ENCODE measurements at places on chromosomes 12 and 14.

- DNase-seq, result no peak
Observed at GRCh38 chr14:59755409-59756135, 115.0 kb downstream of the RTN1 start.

DNA sequence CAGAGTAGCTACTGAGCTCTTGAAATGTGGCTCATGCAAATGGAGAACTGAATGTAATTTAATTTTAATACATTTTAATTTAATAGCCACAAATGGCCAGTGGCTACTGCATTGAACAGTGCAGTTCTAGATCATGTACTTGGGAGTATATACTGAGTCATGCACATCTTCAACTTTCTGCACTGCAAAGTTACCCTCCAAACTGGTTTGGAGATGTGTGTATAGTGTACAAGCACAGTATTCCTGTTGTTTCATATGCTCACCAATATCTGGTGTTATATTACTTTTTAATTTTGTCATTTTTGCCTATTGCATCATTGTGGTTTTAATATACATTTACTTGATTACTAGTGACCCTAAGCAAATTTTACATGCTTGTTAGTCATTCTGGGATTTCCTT is 372.8 kb downstream of the NELL2 start:
- DNase-seq, result no peak

GRCh38 chr12:8156845-8157244 is at the start of gene ZNF705A:
ZNF705A (plus strand) TSS chr12:8157015; CDS start chr12:8172626, 15,611 bp downstream.
- no peak for DNase-seq

DNA sequence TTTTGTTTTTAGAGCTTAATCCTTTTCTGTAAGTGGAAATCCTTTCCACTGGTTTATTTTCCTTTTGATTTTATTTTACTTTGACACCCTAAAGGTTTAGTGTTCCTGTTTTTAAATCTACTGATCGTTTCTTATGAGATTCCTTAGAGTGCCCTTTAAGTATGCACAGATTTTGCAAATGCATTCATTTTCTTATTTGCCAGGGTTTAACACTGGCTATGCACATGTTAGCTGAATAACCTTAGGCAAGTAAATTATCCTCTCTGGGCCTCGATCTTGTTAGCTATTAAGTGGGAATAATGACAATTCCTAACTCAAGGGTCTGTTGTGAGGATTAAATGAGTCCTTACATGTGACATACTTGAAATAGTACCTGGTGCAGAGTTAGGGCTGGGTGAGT is 136.0 kb downstream of the BICD1 start:
- no peak for DNase-seq

- no peak for DNase-seq
Observed at GRCh38 chr14:24504425-24504950, 3.6 kb downstream of the CMA1 start.

GRCh38 chr12:72295101-72295500 is 22.9 kb downstream of the TRHDE start:
- DNase-seq, result no peak

- DNase-seq, result no peak
Observed at GRCh38 chr12:105935981-105936380, 202.8 kb downstream of the NUAK1 start.

DNA sequence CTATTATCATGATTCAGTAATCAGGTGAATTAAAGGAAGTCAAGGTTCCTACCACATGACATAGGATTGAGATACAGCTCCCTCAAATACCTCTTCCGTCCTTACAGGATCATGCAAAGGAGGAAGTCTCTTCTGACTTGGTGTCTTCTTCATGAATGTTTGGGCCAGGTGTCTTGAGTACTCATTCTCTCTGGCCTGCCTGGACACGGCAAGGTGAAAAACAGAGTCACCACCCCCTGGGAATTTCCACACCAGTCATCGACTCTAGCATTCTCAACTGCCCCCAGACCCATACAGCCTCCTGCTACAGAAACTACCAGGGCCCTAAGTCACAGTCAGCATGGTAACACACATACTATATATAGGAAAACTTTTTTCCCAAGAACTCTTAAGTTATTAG is 44.9 kb upstream of the LTBP2 start:
- DNase-seq, result no peak

DNA sequence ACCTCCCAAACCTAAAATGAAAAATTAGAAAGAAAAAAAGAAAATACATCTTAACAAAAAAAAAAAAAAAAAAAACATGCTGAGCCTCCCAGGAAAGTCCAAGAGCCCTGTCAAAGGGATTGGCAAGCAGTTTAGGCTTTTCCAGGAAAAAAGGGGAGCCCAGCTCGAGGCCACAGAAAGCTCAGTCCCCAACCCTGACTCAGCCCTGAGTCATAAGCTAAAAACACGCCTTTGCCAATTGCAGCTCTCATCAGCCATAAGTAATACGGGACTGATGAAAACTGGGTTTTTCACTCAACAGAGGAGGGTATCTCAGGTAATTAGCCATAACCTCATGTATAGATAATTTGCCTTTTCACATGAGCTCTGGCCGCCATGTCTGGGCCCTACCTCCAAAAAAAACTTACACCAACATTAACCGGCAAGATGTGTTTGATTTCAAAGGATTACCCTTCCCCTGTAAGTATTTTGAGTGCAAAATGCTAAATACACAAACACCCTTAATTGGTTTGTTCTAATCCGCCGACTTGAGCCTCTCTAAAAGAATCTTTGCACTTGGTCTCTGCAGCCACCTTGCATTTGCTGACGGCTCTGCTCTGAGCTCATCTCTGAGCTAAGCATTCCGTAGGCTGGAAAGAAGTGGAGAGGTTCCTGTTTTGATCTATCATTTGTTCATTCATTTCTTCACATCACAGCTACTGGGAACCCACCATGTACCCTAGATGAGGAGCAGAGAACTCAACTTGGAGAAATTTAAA is 319.2 kb downstream of the BCL11B start:
- no peak for DNase-seq

DNA sequence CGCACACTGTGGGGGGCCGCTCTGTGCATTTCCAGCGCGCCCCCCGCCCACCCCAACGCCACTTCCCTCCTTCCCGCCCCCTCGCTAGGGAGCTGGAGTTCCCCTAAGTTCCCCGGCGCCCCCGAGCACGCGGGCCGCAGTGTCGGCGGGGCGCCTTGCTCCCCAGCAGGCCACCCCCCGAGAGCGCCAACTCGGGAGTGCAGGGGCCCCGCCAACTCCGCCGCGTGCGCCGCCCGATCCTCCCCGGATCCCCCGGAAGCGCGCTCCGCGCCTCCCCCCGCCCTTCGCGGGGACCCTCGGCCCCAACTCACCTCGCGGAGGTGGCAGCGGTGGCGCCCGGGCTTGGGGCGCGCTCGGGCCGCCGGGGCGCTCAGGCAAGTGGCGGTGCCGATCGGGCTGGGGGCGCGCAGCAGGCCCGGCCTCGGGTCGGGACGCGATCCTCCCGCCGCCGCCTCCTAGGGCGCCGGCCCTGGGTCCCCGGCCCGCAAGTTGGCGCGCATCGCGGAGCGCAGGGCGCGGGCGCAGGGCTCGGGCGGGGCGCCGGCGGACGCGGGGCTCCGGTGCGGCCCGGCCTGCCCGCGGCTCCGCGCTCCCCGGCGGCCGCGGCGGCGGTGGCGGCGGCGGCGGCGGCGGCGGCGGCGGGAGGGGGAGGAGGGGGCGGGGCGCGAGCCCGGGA is at the start of gene NCOR2:
NCOR2 (minus strand) TSS at position 616 of the 676 bp plus-strand sequence. CDS start 72,361 bp downstream, outside the sequence.
- DNase-seq, result peak; percentile 10

- DNase-seq, result no peak
Observed at GRCh38 chr14:35134329-35135123, 12.2 kb downstream of the PRORP start.

DNA sequence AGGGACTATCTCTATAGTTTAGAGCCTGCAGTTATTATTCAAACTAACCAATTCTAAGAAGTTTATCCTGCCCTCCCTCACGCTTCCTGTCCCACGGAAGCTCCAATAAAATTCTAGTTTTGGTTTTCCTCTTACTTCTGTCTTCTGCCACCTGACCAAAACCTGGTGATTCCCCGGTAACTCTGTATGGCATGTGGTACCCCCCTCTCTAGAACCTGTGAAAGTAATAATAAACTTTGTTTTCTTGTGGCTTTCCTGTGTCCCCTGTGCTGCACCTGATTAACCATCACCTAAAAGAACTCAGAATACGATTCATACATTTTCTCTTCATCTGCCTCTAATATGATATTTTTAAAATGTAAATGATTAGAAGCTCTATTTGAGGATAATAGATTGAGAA is 379.8 kb downstream of the APAF1 start:
- DNase-seq, result no peak

DNA sequence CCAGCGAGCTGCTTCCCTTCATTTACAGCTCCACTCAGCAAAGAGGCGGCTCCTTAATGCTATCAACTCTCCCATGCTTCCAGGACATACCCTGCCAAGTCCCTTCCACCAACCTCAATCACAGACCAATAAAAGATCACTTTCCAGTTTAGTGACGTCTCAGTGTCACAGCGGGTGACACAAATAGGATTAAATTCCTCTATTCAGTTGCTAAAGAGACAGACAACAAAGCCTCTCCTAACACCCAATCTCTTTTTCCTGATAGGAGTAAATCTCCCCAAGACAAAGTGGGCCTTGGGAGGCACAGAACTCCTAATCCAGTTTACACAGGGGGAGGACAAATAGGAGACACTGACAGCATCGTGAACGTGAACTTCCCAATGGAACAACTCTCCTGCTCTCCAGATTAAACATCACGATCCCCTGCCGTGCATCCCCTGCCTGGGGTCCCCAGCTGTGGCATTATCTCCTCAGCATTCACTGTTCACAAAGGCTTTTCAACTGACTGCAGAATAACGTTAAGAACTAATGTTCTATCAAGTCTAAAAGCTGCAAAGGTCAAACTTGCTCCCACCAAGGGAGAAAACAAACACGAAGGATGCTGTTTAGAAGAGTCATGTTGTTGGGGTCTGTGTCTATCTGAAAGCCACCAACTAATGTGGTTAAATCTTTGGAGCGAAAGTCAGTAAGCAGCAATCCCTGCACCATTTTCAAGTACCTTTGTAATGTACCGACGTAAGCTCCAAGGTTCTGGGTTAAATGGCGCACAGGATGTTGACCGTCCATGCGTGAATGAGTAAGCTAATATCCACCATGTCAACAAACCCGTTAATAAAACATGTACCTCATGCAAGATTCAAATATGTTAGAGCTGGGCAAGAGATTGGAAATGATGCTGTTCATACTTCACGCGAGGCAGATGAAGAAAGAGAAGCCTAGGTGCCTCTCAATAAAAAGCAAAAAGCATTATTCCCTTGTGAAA is 31.5 kb downstream of the TMEM132D start:
- DNase-seq, result no peak

GRCh38 chr14:21940887-21941856 is 267.6 kb upstream of the OR4E1 start:
- peak; percentile 10 for DNase-seq

GRCh38 chr12:89863493-89863938 is 154.9 kb upstream of the ATP2B1 start:
- DNase-seq, result no peak

- no peak for DNase-seq
Observed at GRCh38 chr14:33956640-33957039, 5.8 kb upstream of the EGLN3 start.

DNA sequence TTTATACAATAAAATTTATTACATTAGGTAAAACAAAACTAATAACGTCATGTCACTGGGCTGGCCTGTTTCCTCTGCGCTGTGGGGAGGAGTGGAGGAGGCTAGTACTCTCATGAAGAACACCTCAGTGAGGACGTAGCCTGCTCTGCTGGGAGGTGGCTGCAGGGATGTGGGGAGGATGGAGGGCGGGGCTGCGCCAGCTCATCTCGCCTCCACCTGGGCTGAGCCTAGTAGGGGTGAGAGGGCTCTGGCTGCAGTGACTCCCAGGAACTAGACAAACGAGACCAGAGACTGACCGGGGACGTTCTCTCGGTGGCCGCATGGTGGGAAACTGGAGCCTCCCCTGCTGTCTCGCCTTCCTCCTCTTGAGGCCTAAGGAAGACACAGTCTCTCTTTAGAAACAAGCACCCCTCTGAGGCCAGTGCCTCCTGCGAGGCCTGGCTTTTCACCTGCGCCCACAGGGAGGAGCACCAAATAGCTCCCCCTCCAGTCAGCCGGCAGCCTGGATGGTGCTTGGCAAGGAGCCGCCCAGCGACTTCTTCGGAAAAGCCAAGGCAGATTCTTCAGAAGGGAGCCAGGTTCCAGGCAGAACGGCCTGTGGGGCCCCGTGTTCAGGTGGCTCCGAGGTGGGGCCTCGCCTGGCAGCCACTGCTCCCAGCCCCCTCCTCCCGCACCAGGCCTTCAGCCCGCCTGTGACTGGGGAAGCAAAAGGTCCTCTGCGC is 62.4 kb downstream of the PLEKHG3 start:
- DNase-seq, result no peak

DNA sequence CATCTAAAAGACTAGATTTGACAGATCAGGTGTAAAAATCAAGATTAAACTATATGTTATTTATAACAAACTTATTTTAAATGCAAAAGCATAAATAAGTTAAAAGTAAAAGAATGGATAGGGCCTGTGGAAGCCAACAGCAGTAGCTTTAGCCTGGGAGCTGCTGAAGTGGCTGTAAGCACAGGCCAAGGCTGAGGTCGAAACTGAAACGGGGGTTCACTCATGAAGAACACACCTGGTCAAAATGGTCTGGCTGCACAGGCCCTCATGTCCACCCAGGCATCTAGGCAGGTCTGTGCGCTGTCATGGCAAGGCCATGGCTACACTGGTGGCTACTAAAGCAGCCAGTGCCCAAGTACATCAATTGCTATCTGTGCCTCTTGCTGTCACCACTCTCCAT is 23.1 kb downstream of the CATSPERB start:
- DNase-seq, result no peak

- no peak for DNase-seq
Observed at GRCh38 chr14:22977434-22977683, 5.0 kb downstream of the AJUBA start.

DNA sequence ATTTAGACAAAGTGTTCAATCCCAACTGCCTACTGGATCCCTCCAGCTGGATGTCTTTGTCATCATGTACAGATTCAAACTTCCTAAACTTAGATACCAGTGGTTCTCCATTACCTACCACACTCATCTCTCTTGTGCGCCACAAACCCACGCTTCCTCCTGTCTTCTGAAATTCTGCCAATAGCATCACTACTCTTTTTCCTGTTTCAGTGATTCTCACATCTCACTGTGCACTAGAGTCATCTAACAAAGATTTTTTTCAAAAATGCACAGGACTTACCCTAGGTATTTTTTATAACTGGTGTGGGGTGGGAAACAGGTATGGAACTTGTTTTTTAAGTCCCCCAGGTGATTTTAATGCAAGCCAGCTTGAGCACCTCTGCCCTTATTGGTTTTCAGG is 5.9 kb downstream of the PSMB5 start:
- peak; percentile 34 for DNase-seq

- peak; percentile 54 for DNase-seq
Observed at GRCh38 chr14:100285021-100285912, 21.0 kb downstream of the SLC25A29 start.

GRCh38 chr12:72738811-72739210 is 466.6 kb downstream of the TRHDE start:
- DNase-seq, result peak; percentile 18

DNA sequence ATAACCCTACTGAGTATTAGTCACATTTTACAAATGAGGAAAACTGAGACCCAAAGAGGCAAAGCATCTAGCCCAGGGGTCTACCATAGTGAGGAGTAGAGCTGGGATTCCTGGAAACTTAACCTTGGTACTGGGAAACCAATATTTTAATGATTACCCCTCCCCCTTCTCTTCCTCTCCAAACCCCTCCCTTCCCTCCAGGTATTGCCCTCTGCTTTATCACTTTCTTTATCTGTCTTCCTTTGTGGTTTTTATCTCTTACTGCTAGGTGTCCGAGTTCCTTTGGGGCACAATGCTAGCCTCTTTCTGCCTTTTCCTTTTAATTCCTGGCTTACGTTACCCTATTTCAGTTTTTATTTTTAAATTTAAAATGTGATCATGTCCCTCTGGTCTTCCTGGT is 2.8 kb downstream of the GABARAPL1 start:
- DNase-seq, result no peak

GRCh38 chr12:117774941-117775775 is 193.6 kb downstream of the KSR2 start:
- DNase-seq, result no peak
